ENCODE measurements at places on chromosomes 13 and 19. TPM values are rescaled to one million over a fixed set of nuclear protein-coding genes. Genes with fewer than 3 reads are reported as not detected.

Gene POLR2E
- polyA plus RNA-seq: 101 TPM

Gene DPF1
- polyA plus RNA-seq: 3.0 TPM

Gene SPART
- 70.4 TPM for polyA plus RNA-seq

Gene EID2B
- polyA plus RNA-seq: 2.4 TPM

Gene LGALS4
- not detected for polyA plus RNA-seq

Gene PEG3
- polyA plus RNA-seq: 262 TPM

Gene SEMA6B
- polyA plus RNA-seq: 45.6 TPM

Gene CHST8
- 1.7 TPM for polyA plus RNA-seq

Gene ZNF221
- not detected for polyA plus RNA-seq

Gene C19orf85
- not detected for polyA plus RNA-seq

Gene PSG1
- 0.26 TPM for polyA plus RNA-seq

Gene RASL11A
- not detected for polyA plus RNA-seq

Gene LILRB1
- polyA plus RNA-seq: 1.3 TPM

Gene RAB8A
- 32.8 TPM for polyA plus RNA-seq

Gene CLEC11A
- polyA plus RNA-seq: 14.6 TPM

Gene ELF1
- 28.3 TPM for polyA plus RNA-seq

Gene DCT
- 0.26 TPM for polyA plus RNA-seq

Gene SLC7A10
- polyA plus RNA-seq: 8.0 TPM

Gene MYH14
- polyA plus RNA-seq: 40.9 TPM

Gene CEACAM3
- polyA plus RNA-seq: not detected

Gene ZNF616
- 10.2 TPM for polyA plus RNA-seq

Gene ZNF208
- 0.69 TPM for polyA plus RNA-seq

Gene RNF17
- polyA plus RNA-seq: not detected

Gene NLRP12
- polyA plus RNA-seq: 0.40 TPM

Gene SHISA7
- polyA plus RNA-seq: 0.23 TPM

Gene HIF3A
- 355 TPM for polyA plus RNA-seq

Gene CACNG8
- polyA plus RNA-seq: not detected

Gene LENG9
- 1.4 TPM for polyA plus RNA-seq

Gene TRAPPC5
- polyA plus RNA-seq: 27.9 TPM

Gene PDE4A
- 4.1 TPM for polyA plus RNA-seq

Gene VSTM2B
- polyA plus RNA-seq: 0.15 TPM

Gene SKA3
- polyA plus RNA-seq: 6.8 TPM

Gene FREM2
- polyA plus RNA-seq: 9.2 TPM

Gene SLC15A1
- 0.05 TPM for polyA plus RNA-seq

Gene ZNF541
- polyA plus RNA-seq: 0.09 TPM

Gene PAF1
- polyA plus RNA-seq: 33.2 TPM

Gene LIM2
- polyA plus RNA-seq: not detected

Gene APC2
- polyA plus RNA-seq: 0.69 TPM

Gene PINLYP
- 5.8 TPM for polyA plus RNA-seq

Gene SULT2B1
- 13.1 TPM for polyA plus RNA-seq

Gene CATSPERD
- polyA plus RNA-seq: 0.20 TPM

Gene DNAAF3
- 0.47 TPM for polyA plus RNA-seq

Gene SIAH3
- not detected for polyA plus RNA-seq

Gene CYP2F1
- not detected for polyA plus RNA-seq

Gene VSIG10L
- 1.1 TPM for polyA plus RNA-seq

Gene ANGPTL4
- not detected for polyA plus RNA-seq

Gene OCEL1
- polyA plus RNA-seq: 22.5 TPM

Gene ZNF506
- polyA plus RNA-seq: 14.5 TPM

Gene S1PR5
- polyA plus RNA-seq: 0.86 TPM

Gene BCL2L12
- polyA plus RNA-seq: 23.8 TPM

Gene OR7C1
- 0.36 TPM for polyA plus RNA-seq

Gene ABCA7
- 10.7 TPM for polyA plus RNA-seq

Gene ZNF382
- polyA plus RNA-seq: 13.9 TPM

Gene WTIP
- polyA plus RNA-seq: 18.0 TPM

Gene CERS1
- 30.5 TPM for polyA plus RNA-seq

Gene SERPINE3
- 0.15 TPM for polyA plus RNA-seq

Gene NFKBIB
- polyA plus RNA-seq: 7.2 TPM

Gene EXOC3L2
- not detected for polyA plus RNA-seq
